ENCODE measurements at places on chromosomes 4 and X.
A peak's percentile ranks its signal among the peaks of the same experiment; 100 is the strongest.

- no peak for DNase-seq
These were observed 144.1 kb downstream of the FRYL start for GRCh38 chr4:48635980-48636379.

- no peak for DNase-seq
These were observed 5.9 kb downstream of the SOD3 start for GRCh38 chr4:24801136-24801855.

- DNase-seq, result no peak
These were observed 63.6 kb downstream of the AR start for GRCh38 chrX:67607466-67607865.

GRCh38 chr4:86294883-86295282 lies 65.0 kb downstream of the MAPK10 start:
- DNase-seq, result no peak

- no peak for DNase-seq
These were observed 30.1 kb downstream of the TEX13A start for GRCh38 chrX:105190252-105190853.

- DNase-seq, result no peak
These were observed 11.7 kb upstream of the PTTG2 start for GRCh38 chr4:37948542-37948941.

GRCh38 chr4:188374871-188375270 lies 235.6 kb downstream of the TRIML1 start:
- DNase-seq, result no peak

DNA sequence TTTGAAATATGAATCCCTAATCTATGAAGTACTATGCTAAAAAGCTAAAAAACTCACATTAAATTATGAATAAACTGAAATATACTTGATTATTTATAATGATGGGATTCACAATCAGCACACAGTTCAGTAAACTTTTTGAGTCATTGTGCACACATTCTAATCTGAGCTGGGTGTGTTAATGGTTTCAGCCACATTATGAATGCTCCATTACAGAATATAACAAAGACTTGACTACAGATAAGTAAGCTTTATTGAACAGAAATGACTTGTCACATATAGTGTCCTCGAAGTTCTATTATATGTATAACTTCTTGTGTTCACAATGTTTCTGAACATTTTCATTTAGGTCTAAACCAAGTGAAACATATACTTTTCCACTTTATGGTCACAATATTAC lies 1649.9 kb upstream of the IGFBP7 start:
- DNase-seq, result no peak

DNA sequence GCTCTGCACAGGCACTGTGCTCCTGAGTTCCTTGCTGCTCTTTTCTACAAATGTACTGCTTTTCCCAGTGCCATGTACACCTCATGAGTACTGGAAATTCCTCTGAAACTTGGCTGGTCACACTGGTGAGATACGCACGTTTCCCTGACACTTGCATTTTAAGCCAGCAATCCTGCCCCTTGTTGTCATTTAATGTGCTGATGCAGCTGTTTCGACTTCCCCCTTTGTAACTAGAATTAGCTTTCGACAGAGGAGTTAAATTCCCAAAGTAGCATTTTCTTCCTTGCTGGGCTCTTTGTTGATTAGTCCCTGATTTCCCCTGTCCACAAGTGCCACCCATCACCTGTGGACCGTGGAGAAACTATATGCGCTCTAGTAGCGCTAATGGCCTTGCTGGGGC lies 77.5 kb downstream of the IQCM start:
- DNase-seq, result no peak

DNA sequence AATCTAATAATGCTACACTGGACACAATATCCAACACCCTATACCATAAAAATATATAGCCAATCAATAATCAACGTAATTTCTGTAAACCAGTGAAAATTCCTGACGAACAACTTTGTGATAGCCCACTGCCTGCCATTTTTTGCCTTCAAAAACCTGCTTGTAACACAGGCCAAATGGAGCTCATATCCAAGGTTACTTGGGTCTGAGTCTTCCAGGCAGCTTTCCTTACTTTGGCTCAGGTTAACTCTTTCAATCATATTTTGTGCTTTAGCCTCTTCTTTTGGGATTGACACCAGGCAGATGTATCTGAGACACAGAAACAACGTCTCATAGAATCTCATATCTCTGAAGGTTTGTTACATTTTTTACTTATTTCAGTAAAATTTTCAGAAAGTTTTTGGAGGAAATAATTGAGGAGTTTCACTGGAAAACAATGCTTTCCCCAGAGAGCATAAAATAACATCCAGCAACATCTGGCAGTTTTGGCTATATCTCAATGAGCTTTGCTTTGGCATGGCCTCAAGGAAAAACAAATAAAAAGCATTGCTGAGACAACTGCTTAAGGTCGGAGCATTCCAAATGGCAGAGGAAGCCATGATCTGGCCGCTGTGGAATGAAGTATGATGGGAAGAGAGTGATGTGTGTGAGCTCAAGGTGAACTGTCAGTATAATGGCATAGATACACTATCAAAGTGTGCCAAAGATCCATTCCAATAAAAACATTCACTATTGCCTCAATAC lies 162.9 kb upstream of the SPIN4 start:
- DNase-seq, result no peak

DNA sequence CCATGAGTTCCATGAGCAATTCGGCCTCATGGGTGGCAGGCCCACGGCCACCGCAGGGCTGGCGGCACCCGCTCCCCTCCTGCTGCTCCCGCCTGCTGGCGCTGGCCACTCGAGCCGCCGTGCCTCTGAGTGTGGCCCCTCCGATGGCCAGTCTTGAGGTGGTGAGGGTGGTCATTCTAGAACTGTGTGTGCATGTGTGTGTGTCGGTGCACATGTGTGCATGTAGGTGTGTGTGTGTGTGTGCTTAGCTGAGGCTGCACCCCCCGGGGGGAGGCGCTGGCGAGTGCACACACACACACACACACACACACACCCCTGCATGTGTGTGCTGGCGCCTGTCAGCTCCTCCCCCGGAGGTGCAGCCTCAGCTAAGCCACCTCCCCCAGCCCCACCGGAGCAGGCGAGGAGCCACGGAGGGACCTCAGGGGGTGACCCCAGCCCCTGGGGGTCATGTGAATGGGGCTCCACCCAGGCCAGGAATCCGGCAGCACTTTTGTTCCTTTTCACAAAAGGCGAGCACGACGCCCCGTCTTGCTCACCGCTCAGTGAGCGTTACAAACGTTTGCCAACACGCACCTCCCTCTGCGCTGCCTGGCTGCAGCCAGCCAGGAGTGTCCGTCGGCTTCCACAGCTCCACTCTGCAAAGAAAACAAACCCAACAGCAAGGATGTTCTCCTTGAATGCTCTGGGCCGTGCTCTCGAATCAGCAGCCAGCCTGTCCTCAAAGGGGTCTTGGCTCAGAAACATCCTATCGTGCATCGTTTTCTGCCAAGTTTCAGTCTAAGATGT lies 29.9 kb downstream of the FGFRL1 start:
- DNase-seq, result no peak

DNA sequence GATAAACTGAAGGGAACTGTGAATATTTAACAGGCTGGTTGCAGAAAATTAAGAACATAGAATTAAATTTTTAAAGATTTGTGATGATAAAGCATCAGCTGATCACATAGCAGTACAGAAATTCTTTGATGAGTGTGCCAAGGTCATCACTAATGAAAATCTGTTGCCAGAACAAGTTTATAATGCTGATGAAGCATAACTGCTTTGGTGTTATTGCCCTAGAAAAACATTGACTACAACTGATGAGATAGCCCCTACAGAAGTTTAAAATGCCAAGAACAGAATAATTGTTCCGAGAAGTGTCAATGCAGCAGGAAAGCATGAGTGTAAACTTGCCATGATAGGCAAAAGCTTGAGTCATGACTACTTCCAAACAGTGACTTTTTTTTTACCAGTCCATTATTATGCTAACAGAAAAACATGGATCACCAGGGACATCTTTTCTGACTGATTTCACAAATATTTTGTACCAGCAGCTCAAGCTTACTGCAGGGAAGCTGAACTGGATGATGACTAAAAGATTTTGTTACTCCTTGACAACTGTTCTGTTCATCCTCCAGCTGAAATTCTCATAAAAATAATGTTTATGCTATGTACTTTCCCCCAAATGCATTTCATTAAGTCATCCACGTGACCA lies 1136.6 kb downstream of the FAT4 start:
- no peak for DNase-seq

- no peak for DNase-seq
These were observed 3.8 kb downstream of the MBTPS2 start for GRCh38 chrX:21843179-21843578.

DNA sequence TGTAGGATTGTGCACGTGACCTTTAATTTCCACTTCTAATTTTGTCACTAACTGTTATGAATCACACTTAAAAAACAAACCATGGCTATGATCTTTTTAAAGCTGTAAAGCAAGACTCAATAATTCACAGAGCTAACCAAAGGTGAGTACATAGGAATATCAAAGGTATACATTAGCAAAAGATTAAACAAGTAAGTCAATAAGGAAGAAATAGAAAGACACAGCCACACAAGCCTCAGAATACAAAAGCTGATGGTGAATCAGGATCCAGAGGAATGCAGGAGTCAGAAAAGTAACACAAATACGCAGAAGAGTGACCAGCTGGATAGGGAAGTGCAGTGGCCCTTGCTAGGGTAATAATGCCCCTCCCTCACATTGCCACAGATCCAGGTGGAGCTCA lies 943.6 kb downstream of the DMD start:
- no peak for DNase-seq

GRCh38 chrX:23667239-23668177 lies at the start of gene PRDX4:
TSS of gene PRDX4 (plus strand) at chrX:23667493. CDS start at chrX:23667571, 78 bp downstream.
- peak; percentile 91 for DNase-seq

GRCh38 chr4:159131564-159131963 lies 28.7 kb downstream of the RAPGEF2 start:
- no peak for DNase-seq

DNA sequence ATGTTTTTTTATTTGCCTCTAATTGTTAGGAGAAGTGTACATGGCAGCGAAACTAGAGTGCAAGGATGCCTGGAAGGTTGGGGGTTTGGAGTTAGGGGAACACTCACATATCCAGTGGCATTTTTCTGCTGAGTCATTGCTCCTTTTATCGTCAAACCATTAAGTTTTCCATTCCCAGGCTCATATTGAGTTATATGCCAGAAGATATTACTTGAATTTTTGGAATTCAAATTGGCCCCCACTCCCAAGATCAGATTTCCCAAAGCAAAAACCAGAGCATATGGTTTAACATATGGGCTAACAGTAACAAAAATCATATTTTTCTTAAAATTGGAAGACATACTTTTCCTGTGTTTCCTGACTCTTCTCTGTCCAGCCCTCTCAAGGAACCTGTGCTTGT lies 152.7 kb downstream of the FSTL5 start:
- DNase-seq, result no peak

DNA sequence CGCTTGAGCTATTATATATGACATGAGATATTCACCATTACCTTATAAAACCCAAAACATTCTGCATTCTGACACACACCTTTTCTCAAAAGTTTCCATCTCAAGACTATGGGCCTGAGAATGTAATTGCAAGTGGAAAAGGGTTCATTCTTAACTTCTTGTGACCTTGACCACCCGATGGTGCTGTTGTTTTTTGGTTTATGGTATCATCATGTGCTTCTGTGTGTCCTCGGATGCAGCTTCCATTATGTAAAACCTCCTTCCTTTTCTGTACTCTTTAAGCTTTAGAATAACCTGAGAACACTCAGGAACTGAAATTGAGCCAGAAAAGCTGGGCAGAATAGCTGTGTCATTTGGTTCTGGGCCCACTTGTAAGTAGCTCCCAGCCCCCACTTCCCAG lies 16.2 kb upstream of the PUDP start:
- DNase-seq, result no peak

DNA sequence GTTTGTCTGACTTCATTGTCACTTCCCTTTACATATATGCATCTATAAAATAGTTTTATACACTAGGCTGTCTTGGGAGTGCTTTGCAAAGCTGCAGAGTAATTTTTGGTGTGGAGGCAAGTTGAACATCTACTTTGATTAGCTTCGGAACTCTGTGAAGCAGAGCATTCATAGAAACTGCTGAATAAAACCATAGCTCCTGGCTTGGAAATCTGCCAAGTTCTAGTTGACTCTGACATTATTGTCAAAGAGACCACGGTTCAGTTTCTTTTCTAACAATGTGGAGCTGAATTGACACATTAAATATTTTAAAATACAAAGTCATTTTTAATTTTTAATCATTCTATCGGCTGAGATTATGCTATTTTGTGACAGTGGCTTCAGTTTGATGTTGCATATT lies 335.0 kb downstream of the BMPR1B start:
- no peak for DNase-seq

DNA sequence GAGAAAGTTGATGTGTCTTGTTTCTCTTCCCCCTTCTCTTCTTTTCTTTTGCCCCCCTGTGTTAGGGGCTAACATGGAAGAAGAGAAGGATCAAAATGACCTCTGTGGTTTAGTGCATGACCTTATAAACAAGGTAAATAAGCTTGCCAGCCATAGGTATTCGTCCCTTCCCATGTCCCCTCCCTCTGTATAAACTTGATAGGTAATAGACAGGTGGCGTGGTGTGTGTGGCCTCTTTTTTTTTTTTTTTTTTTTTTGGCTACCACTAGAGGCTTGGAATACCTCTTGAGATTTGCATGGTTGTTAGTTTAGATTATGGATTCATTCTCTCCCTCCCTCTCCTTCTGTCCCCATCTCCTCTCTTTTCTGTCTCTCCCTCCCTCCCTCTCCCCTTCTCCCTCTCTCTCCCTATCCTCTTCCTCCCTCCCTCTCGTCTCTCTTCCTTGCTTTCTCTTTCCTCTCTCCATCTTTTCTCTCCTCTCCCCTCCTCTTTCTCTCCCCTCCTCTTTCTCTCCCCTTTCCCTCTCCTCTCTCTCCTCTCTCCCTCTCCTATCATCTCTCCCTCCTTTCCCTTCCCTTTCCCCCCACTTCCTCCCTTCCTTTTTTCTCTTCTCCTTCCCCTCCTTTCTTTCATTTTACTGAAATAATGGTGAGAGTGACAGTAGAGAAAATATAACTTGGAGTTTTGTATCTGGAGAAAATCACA lies 134.4 kb downstream of the AFF1 start:
- DNase-seq, result no peak

DNA sequence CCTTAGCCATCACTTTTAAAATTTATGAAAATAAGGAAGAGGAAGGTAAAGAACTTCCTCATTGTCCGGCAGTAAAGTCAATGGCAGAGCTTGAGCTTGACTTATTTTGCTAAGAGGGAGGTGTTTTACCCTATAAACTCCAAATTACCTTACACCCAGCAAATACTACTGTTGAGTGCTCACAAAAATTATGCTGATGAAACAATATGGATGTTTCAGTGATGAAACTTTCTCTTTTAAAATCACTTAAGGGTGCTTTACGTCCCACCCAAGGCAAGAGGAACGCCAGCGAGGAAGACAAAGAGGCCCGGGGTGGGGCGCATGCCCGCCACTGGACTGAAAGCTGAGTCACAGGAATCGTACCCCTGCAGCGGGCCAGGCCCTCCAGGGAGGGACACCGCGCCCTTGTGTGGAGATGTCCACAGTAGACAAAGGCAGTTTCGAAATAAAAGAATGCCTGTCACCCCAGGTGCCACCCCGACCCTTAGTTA lies 560 bp upstream of the TMSB4X start:
- no peak for DNase-seq

- no peak for DNase-seq
These were observed 157.1 kb downstream of the AMELX start for GRCh38 chrX:11450354-11450753.

- DNase-seq, result no peak
These were observed 175.0 kb downstream of the NSUN7 start for GRCh38 chr4:40924793-40925117.

- DNase-seq, result no peak
These were observed 76.7 kb downstream of the NLGN4X start for GRCh38 chrX:6151971-6152370.

GRCh38 chr4:182261651-182262223 lies 18.5 kb downstream of the TENM3 start:
- DNase-seq, result no peak
